ENCODE measurements at places on chromosomes 1 and 21.

- DNase-seq, result no peak
Measured at GRCh38 chr1:108590957-108591356, 31.1 kb downstream of the EEIG2 start.

DNA sequence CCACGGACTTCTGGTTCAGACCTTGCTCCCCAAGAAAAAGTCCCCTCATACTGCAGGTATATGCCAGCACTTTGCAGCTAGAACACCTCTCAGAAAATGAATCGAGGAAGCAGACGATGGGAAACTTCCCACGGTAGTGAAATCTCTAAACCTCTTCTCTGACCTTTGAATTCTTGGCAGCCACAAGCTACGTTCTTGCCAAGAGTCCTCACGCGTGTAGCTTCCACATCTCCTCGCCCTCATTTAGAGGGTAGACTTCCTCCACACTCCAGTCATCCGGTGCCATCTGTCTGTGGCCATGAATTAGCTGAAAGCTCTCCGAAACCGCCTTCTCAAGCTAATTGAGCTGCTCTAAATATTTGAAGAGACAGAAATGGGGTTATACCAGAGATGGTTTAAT is 127.8 kb downstream of the RGS7 start:
- no peak for DNase-seq

- DNase-seq, result no peak
Measured at GRCh38 chr1:26126321-26127084, 14.9 kb downstream of the PDIK1L start.

DNA sequence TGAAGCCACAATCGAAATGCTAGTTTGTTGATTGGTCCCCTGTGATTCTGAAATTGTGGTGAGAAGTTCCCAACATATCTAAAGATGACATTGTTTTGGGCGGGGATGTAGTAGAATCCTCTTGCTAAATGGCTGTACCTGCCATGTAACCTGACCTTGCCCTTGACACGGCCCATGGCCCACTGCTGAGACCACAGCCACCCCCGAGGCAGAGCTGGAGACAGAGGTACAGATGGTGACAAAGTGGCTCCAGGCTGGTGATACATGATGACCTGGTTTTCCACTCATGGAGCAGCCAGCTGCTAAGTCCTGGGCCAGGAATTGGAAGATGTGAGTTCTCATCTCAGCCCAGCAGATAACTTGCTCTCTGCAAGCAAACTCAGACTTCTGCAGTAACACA is 226.5 kb downstream of the FOXD2 start:
- DNase-seq, result no peak

DNA sequence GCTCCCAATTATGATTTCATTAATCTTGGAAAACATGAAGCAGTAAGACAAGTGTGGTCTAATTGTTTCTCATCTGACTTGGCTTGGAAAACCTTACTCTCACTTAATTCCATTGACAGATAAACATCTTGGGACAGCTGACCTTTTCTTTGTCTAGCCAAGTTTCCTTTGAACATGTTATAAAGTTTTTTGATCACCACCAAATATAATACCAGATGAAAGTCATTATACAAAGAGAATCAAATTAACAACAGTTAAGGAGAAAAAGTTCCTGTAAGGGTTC is 50.2 kb downstream of the ALG14 start:
- DNase-seq, result no peak

- no peak for DNase-seq
Measured at GRCh38 chr1:151864411-151864810, 10.9 kb upstream of the THEM5 start.

DNA sequence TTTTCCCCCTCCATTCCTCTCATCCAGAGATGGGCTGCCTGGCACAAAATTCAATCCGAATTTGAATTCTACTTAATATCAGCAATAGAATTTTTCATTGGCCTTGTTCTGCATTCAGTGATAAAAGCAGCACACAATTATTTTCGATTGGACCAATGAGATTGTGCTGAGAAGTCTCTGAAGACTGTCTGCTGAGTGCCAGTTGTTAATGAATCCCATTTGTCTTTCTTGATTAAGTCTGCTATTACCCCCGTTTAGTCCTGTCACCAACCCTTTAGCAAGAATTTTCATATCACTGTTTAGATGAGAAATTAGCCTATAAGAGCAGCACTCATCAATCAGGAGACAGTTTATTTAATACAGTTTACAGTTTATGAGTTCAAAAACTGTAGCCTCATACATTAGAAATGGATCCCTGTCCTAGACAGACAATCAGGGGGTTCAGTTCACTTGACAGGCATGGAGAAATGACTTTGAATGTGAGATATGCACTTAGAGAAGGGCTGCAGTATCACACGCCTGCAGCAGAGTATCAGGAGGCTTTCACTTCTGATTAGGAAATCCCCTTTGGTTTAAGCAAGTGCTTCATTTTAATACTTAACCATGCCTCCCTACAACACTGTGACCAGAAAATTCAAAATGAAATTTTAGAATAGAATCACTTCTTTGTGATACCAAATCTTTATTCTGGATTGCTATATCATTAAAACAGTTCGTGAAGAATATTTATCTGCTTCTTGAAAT is 304.7 kb upstream of the PTBP2 start:
- no peak for DNase-seq

GRCh38 chr1:226820941-226821718 is 49.3 kb upstream of the PSEN2 start:
- no peak for DNase-seq

GRCh38 chr21:31665397-31665796 is 5.9 kb downstream of the SOD1 start:
- no peak for DNase-seq

DNA sequence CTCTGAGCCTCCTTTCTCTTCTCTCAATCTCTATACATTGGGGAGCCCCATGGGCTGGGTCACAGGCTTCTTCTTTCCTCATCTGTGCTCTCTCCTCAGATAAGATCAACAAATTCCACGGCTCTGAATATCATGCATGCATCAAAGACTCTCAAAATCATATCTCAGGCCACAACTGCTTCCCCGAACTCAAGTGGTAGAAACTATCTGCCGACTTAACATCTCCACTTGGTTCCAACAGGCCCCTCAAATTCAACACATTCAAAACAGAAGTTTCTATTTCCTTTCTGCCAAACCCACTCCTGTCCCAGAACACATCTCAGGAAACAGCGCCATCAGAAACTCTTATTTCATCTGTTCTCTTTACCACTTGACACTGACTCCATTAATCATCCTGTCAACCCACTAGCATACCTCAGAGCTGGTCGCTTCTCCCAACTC is 16.7 kb downstream of the DDX59 start:
- DNase-seq, result no peak

- DNase-seq, result no peak
Measured at GRCh38 chr21:32334980-32335531, 36.4 kb downstream of the MRAP start.

- DNase-seq, result no peak
Measured at GRCh38 chr1:200033511-200034261, 6.2 kb downstream of the NR5A2 start.
